Ovary (tissue), 10 donors: ENCODE measurements at places on chromosomes 2 and 18. TPM values are rescaled to one million over a fixed set of nuclear protein-coding genes. Genes with fewer than 3 reads are reported as not detected.

GRCh38 chr2:226573158-226573557 lies 226.5 kb downstream of the IRS1 start:
- H3K4me3 ChIP-seq: no peak overlapping the region
- no peak overlapping the region for H3K27ac ChIP-seq
- H3K4me1 ChIP-seq: no peaks in the 10 kb centered on the region
- H3K36me3 ChIP-seq: no peaks in the 10 kb centered on the region

- peaks cover 12% of the 10 kb centered on the region for H3K4me1 ChIP-seq
- peak overlapping the region; percentile 68 for H3K27ac ChIP-seq
- no peak for DNase-seq
- peak overlapping the region; percentile 38 for H3K4me3 ChIP-seq
These were observed 6.5 kb downstream of the GREB1 start for GRCh38 chr2:11540148-11540995.

Gene IL36G
- not detected for total RNA-seq

GRCh38 chr18:67728364-67728763 lies 211.8 kb upstream of the DSEL start:
- DNase-seq: no peak
- H3K27me3 ChIP-seq: no peaks in the 10 kb centered on the region
- no peak overlapping the region for H3K4me3 ChIP-seq
- no peak overlapping the region for H3K27ac ChIP-seq
- no peaks in the 10 kb centered on the region for H3K4me1 ChIP-seq

DNA sequence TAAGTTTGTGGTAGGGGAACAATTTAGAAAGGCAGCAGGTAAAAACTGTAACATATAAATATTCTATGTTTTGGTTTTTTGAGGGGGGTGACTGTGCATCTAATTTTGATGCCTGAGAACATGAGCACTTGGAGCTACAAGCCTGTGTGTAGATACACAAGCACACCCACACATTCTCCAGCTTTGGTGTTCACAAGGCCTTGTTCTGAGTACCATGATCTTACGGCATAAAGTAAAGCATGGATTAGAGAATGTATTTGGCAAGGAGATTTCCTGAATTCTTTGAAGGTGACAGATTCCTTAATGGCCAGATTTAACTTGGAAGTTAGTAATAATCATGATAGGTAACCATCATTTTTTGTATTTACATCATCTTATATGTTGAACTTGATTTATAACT lies 42.7 kb downstream of the MAP3K20 start:
- no peak for DNase-seq
- no peaks in the 10 kb centered on the region for H3K27me3 ChIP-seq
- peaks cover 10% of the 10 kb centered on the region for H3K4me1 ChIP-seq
- H3K36me3 ChIP-seq: no peaks in the 10 kb centered on the region
- H3K4me3 ChIP-seq: no peak overlapping the region
- H3K27ac ChIP-seq: no peak overlapping the region

- peaks cover 4% of the 10 kb centered on the region for H3K4me1 ChIP-seq
- H3K27me3 ChIP-seq: no peaks in the 10 kb centered on the region
- H3K36me3 ChIP-seq: no peaks in the 10 kb centered on the region
These were observed 4.5 kb downstream of the FAM117B start for GRCh38 chr2:202639231-202639630.

DNA sequence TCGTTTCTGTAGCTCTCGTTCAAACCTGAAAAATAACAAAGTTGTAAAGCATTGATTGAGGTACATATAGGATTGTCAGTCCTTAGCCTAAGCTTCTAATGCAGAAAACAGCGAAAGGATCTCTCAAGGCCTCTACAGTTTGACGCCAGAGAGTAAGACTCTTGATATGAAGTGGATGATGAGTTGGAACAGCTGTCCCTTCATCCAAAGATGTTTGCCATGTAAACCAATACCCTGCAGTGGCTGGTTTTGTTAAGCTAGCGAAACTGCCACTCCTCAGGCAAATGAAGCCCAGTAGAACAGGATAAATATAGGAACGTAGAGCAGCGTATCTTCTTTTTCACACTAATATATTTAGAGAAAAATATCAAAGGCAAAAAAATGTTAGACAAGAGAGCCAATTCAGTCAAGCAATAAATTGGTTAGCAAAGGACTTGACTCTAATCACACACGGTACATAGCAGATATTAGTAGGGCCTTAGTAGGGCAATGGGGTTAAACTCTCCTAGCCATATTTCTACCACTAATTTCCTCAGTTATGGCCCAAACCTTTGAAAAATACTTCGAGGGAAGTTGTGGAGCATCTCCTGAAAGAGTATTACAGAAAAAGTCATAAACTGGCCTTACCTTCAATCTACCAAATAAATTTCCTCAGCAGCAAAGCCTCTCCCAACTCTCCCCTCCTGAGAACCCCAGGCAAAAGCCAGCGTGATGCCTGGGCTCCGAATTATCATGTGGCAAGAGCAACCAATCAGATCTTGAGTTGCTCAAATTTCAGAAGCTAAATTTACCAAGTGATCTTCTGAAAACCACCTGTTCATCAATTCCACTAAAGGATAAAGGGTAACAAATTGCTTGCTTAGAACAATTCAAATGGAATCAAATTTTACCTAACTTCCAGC lies at the start of gene NEB:
Gene NEB (minus strand): TSS at position 706 of the 902 bp plus-strand sequence. CDS start 1,320 bp downstream, outside the sequence.
- no peaks in the 10 kb centered on the region for H3K36me3 ChIP-seq
- H3K27ac ChIP-seq: no peak within 1 kb of the TSS
- no peaks in the 10 kb centered on the region for H3K27me3 ChIP-seq
- no peak within 1 kb of the TSS for H3K4me3 ChIP-seq
- no peaks in the 10 kb centered on the region for H3K4me1 ChIP-seq

Gene AGAP1
- total RNA-seq: 12.4 TPM

- no peaks in the 10 kb centered on the region for H3K27me3 ChIP-seq
- no peak overlapping the region for H3K4me3 ChIP-seq
- H3K36me3 ChIP-seq: no peaks in the 10 kb centered on the region
- no peak for DNase-seq
These were observed 391.3 kb downstream of the SETBP1 start for GRCh38 chr18:45071956-45072355.

DNA sequence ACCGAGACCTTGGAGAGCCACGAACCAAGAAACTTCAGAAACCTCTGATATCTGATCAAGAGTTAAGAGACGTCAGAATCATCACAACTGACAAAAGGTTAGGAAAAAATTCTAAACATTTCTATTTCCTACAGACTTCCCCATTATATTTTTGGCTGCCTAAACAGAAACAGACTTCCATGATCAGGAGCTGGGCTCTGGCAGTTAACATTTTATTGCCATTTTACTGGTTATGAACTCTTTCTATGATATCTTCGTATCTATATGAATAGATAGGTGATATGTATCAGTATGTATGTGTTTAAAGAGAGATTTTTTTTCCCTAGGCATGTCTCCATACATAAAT lies 31.1 kb upstream of the PPP1R1C start:
- H3K27me3 ChIP-seq: no peaks in the 10 kb centered on the region
- no peak overlapping the region for H3K27ac ChIP-seq
- no peak for DNase-seq
- H3K4me1 ChIP-seq: peaks cover 1% of the 10 kb centered on the region
- no peaks in the 10 kb centered on the region for H3K36me3 ChIP-seq

DNA sequence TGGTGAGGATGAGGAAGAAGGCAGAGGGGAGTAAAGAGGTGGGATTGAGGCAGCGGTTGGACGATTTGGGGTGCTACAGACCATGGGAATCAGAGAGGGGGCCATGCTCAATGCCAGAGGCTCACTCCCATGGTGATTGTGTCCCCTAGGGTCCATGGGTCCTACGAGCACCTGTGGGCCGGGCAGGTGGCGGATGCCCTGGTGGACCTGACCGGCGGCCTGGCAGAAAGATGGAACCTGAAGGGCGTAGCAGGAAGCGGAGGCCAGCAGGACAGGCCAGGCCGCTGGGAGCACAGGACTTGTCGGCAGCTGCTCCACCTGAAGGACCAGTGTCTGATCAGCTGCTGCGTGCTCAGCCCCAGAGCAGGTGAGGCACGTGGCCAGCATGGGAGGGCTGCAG lies 5.2 kb downstream of the CAPN10 start:
- H3K36me3 ChIP-seq: no peaks in the 10 kb centered on the region
- H3K27ac ChIP-seq: no peak overlapping the region
- H3K4me1 ChIP-seq: peaks cover 13% of the 10 kb centered on the region
- H3K4me3 ChIP-seq: no peak overlapping the region
- H3K27me3 ChIP-seq: no peaks in the 10 kb centered on the region

Gene GALNT3
- total RNA-seq: 32.7 TPM

DNA sequence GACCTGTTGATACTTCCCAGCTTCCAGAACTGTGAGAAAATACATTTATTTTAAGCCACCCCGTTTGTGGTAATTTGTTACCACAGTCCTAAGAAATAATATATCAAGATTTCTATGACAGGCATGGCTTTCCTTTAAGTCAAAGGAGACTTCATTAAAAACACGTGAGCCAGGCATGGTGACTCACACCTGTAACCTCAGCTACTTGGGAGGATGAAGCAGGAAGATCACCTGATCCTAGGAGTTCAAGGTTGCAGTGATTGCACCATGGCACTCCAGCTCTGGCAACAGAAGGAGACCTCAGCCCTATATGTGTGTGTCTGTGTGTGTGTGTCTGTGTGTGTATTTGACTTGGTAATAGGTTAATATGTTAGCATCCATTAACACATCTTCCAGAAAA lies 69.8 kb upstream of the SCN7A start:
- DNase-seq: no peak
- no peak overlapping the region for H3K4me3 ChIP-seq
- no peaks in the 10 kb centered on the region for H3K4me1 ChIP-seq
- no peak overlapping the region for H3K27ac ChIP-seq

DNA sequence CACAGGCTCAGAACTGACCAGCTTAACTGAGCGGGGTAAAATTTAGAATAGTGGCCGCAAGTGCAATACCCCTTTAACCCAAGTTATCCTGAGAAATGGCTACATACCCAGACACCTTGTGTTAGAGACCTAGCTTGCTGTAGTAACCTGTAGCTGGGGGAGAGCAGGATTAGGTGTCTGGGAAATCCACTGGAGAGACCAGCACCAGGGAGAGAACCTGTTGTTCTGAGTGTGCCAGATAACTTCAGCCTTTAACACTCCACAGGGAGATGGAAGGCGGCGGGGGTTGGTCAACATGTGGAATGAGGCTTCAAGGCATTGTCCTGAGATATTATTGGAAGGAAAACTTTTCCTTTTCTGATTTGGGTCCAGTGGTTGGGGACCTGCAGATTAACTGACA lies 356.0 kb downstream of the PTPRM start:
- H3K36me3 ChIP-seq: no peaks in the 10 kb centered on the region
- H3K27me3 ChIP-seq: no peaks in the 10 kb centered on the region
- no peak for DNase-seq
- H3K27ac ChIP-seq: no peak overlapping the region
- no peak overlapping the region for H3K4me3 ChIP-seq

GRCh38 chr18:36633961-36634412 lies 194.8 kb downstream of the TPGS2 start:
- no peak overlapping the region for H3K4me3 ChIP-seq
- H3K27ac ChIP-seq: no peak overlapping the region
- H3K4me1 ChIP-seq: no peaks in the 10 kb centered on the region
- DNase-seq: no peak
- no peaks in the 10 kb centered on the region for H3K27me3 ChIP-seq
- no peaks in the 10 kb centered on the region for H3K36me3 ChIP-seq

Gene PID1
- 40.9 TPM for total RNA-seq

DNA sequence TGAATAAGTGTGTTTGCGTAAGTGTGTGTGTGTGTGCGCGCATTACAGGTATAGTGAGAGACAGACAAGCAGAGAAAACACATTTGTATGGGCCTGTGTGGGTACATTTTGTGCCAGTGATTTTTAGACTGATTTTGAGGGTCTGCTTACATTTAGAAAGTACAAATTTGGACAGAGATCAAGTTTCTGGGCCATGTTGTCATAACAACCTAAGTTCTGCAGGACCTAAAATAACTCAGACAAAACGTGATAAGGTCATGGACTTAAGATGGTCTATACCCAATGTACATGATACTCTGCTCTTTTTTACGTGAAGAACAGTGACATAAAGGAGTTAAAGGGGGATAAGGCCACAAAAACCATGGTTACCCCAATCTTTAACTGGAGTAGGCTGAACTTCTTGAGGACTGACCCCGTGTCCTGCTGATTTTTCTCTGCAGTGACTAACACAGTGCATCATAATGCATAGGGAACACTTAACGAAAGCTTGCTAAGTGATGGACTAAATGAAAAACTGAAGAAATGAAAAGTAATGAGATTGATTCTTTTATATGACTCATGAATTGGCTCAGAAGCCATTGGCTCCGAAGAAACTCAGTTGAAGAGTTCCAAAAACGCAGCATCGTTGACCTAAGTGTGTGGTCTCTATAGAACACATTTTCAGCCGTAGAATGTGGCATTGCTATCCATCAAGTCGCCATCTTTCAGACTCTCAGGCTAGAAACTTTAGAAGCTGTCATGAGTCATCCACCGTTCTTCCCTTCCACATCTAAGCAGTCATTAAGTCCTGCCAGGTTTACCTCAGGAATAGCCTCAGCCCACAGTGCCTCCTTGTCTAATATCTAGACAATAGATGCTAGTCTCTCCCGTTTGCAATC lies 61.6 kb upstream of the NCOA1 start:
- no peaks in the 10 kb centered on the region for H3K36me3 ChIP-seq
- H3K27me3 ChIP-seq: no peaks in the 10 kb centered on the region
- H3K4me3 ChIP-seq: no peak overlapping the region
- no peak overlapping the region for H3K27ac ChIP-seq
- no peak for DNase-seq
- H3K4me1 ChIP-seq: peaks cover 3% of the 10 kb centered on the region

Gene PDCD1
- 0.27 TPM for total RNA-seq

DNA sequence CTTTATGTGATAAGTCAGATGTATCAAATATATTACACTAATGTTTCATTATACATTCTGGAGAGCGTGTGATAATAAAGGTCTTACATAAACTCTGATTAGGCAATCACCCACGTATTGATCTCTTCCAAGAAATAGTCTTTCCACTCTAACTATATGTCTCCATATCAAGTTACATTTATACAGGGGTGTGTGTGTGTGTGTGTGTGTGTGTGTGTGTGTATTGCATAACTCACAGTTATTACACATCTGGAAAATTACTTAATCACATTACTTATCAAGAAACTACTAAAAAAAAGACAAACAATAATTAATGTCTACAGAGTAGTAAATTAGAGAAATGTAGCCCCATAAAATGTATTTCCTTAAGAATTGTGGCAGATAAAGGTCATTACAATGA lies 339.8 kb downstream of the CDH19 start:
- H3K4me1 ChIP-seq: no peaks in the 10 kb centered on the region
- H3K27ac ChIP-seq: no peak overlapping the region
- no peak overlapping the region for H3K4me3 ChIP-seq
- no peaks in the 10 kb centered on the region for H3K27me3 ChIP-seq
- no peaks in the 10 kb centered on the region for H3K36me3 ChIP-seq
- no peak for DNase-seq
